Osteocyte (in vitro differentiated cells): ENCODE measurements at places on chromosomes 2 and 18.

DNA sequence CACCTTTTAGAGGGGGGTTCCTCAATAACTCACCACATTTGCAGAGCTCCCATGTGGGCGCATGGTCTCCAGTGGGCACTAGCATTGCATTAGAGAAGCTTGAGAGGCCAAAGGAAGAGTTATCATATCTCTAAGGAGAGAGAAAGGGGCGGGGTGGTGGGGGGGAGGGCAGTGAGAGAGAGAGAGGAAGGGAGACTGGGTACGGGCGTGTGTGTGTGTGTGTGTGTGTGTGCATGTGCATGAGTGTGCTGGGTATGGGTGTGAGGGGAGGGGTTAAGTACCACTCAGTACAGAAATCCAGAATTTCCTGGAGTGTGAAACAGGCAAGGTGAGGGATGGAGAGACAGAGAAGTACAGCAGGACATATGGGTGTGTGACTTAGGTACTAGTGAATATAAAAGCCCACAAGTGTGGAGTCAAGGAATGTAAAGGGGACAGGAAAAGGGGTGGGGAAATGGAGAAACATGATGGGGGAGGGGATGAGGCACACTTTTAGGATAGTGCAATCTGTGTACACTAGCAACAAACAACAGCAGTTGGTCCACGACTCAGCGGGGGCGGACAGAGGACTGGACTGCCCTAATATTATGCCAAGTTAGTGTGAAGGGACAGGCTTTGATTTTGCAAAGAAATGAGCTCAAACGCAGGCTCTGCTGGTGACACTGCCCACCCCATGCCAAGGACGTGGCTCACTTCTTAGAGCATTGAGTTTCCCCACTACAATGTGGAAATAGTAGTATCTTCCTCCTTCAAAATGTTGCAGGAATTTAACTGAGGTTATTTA, 91.3 kb downstream of the SPRED2 start:
- peak; percentile 59 for DNase-seq
- H3K27me3 ChIP-seq = no peaks in the 10 kb centered on the region
- peaks cover 16% of the 10 kb centered on the region for H3K4me1 ChIP-seq
- no peak overlapping the region for H3K4me3 ChIP-seq
- H3K36me3 ChIP-seq = peaks cover 12% of the 10 kb centered on the region

DNA sequence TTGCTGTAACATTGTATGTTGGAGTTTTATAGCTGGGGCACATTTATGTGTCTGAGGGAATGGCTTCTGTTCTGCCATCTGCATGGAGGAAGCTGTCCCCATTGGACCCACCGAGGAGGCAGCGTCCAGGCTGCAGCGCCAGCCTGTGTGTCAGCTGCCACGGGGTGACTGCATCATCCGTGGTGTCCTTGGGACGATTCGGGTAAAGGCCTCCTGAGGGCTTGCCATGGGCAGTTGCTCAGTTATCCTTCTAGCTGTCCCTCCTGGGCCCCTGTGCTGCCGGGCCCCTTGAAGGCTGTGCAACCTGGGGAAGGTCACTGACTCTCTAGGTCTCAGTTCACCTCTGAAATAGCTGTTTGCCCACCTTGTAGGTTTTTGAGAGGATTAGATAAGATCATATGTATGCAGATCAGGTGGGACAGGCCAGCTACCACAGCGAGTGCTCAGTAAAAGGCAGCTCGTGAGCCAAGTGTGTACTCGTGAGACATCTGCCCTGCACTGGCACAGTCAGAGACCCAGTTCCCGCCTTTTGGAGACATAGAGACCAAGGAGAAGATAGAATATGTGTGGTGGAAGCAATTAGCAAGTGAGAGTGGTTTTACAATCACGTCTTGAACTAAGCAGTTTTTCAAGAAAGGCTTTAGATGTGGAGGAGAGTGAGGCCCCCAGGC, 10.6 kb downstream of the LDLRAD4 start:
- H3K4me3 ChIP-seq = no peak overlapping the region
- H3K27me3 ChIP-seq = no peaks in the 10 kb centered on the region

- H3K4me1 ChIP-seq = peaks cover 51% of the 10 kb centered on the region
- peak overlapping the region; percentile 98 for H3K27ac ChIP-seq
- no peak for DNase-seq
- H3K4me3 ChIP-seq = peak overlapping the region; percentile 74
Observed at GRCh38 chr18:3595369-3596273, 145.6 kb downstream of the TGIF1 start.

DNA sequence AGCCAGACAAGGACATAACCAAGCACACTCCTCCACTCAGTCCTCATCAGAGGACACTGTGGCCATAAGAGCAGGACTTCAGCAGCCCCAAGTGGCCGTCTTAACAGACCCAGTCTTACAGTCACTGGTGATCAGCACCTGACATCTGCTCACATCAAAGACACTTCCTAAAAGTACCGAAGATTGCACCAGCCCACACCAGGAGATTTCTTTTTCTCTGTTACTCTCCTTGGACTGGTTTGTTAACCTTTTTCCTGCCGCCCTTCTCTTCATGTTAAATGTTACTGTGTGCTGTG, 44.1 kb downstream of the MRPS5 start:
- H3K27me3 ChIP-seq = peaks cover 29% of the 10 kb centered on the region
- H3K27ac ChIP-seq = no peak overlapping the region
- DNase-seq = no peak
- peaks cover 5% of the 10 kb centered on the region for H3K4me1 ChIP-seq

GRCh38 chr2:104788742-104789455, 65.0 kb upstream of the POU3F3 start:
- no peaks in the 10 kb centered on the region for H3K27me3 ChIP-seq
- no peaks in the 10 kb centered on the region for H3K36me3 ChIP-seq
- H3K4me3 ChIP-seq = no peak overlapping the region
- no peak overlapping the region for H3K27ac ChIP-seq
- no peak for DNase-seq
- H3K4me1 ChIP-seq = peaks cover 27% of the 10 kb centered on the region

GRCh38 chr2:16137080-16137755, 196.9 kb downstream of the MYCN start:
- no peaks in the 10 kb centered on the region for H3K36me3 ChIP-seq
- H3K4me3 ChIP-seq = no peak overlapping the region
- no peak overlapping the region for H3K27ac ChIP-seq
- DNase-seq = peak; percentile 63
- no peaks in the 10 kb centered on the region for H3K27me3 ChIP-seq

GRCh38 chr2:149080971-149081370, 42.5 kb downstream of the LYPD6B start:
- H3K4me1 ChIP-seq = peaks cover 64% of the 10 kb centered on the region
- no peaks in the 10 kb centered on the region for H3K36me3 ChIP-seq
- no peak overlapping the region for H3K27ac ChIP-seq
- no peak for DNase-seq

GRCh38 chr2:157257312-157258252, at the start of gene GALNT5:
Gene GALNT5 (plus strand): TSS chr2:157257705. CDS start chr2:157258083, 378 bp downstream.
- peaks cover 49% of the 10 kb centered on the region for H3K4me1 ChIP-seq
- peak within 1 kb of the TSS; percentile 85 for H3K27ac ChIP-seq
- no peaks in the 10 kb centered on the region for H3K36me3 ChIP-seq

DNA sequence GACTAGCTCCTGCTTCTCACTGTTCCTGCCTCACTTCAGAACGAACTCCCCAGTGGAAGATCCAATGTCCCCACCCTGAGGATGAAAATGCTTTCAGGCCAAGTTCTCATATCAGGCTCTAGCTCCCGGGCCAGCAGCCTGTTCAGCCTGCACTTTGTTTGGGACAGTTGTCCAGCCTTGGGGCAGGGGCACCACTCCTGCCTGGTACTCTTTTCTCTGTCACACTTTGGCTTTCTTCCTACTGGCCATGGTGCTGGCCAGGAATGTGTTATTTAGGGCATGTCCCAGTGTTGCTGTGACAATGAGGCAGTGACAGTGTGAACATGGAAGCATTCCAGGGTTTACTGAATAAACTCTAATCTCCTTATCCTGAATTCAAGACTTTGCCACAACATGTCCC, 154.1 kb downstream of the GALNT14 start:
- H3K36me3 ChIP-seq = no peaks in the 10 kb centered on the region
- no peaks in the 10 kb centered on the region for H3K4me1 ChIP-seq
- DNase-seq = no peak
- H3K27ac ChIP-seq = no peak overlapping the region
- no peak overlapping the region for H3K4me3 ChIP-seq

DNA sequence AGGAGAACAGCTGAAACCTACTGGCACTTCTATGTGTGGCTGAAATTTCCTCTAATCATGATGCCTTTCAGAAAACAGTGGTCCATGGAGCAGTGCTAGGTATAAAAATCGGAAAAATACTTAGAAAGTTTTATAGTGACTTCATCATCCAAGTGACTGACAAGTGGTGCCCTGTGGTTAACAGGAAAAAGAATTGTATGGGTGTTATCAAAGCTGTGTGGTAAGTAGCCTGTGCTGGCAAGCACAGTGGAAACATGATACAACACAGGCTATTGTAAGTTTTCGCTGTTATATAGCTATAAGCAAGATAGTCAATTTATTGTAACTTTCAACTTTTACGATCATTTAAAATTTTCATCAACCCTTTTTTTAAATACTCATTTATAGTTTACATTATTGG, 1599.7 kb upstream of the ZEB2 start:
- no peaks in the 10 kb centered on the region for H3K36me3 ChIP-seq
- DNase-seq = no peak
- peaks cover 9% of the 10 kb centered on the region for H3K4me1 ChIP-seq
- no peak overlapping the region for H3K4me3 ChIP-seq
- no peak overlapping the region for H3K27ac ChIP-seq
- no peaks in the 10 kb centered on the region for H3K27me3 ChIP-seq

- H3K27ac ChIP-seq = no peak overlapping the region
- no peak for DNase-seq
- H3K27me3 ChIP-seq = no peaks in the 10 kb centered on the region
- H3K4me1 ChIP-seq = peaks cover 4% of the 10 kb centered on the region
- H3K36me3 ChIP-seq = no peaks in the 10 kb centered on the region
Observed at GRCh38 chr2:150153646-150154307, 333.7 kb downstream of the RND3 start.

DNA sequence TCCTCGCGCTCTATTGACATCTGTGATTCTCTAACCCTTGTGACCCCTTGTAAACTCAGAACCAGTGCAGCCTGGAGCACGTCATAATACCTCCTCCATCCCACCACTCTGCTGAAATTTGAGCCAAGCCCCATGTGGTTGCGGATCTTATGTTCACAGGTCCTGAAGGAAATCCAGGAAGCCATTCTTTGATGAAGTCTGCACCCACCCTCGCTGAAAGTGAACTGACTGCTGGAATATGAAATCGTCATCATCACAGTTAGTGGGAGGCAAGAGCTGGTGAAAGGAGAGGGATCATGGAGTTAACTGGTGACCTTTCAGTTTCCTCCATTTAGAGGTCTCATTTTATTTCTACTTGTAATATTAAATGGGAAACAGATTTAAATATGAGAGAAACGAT, 21.6 kb downstream of the ZEB2 start:
- peak overlapping the region; percentile 56 for H3K27ac ChIP-seq
- no peak overlapping the region for H3K4me3 ChIP-seq
- no peaks in the 10 kb centered on the region for H3K27me3 ChIP-seq
- peaks cover 26% of the 10 kb centered on the region for H3K36me3 ChIP-seq
- DNase-seq = no peak

- no peak for DNase-seq
- H3K27ac ChIP-seq = no peak overlapping the region
- H3K27me3 ChIP-seq = no peaks in the 10 kb centered on the region
Observed at GRCh38 chr2:151771599-151772358, 37.5 kb upstream of the NEB start.

DNA sequence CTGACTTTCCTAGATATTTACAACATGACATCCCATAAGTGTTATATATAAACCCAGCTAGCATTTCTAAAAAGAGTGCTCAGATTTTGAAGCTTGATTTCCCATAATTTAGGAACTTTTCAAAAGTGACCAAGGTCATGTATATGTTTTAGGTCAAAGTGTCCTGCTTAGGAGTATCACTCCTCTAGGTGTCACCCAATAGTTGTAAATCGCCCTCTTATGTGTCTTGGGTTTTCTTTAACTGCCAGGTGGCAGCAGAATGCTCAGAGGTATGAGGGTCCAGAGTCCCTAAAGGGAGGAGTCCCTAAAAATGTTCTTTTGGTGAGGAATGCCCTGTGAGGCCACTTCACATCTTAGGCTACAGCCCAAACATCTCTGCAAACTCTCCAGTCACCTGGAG, 358.3 kb downstream of the CELF4 start:
- H3K27me3 ChIP-seq = no peaks in the 10 kb centered on the region
- H3K4me1 ChIP-seq = no peaks in the 10 kb centered on the region
- no peak for DNase-seq
- no peaks in the 10 kb centered on the region for H3K36me3 ChIP-seq
- no peak overlapping the region for H3K27ac ChIP-seq

GRCh38 chr2:191032588-191033429, 18.8 kb upstream of the STAT1 start:
- H3K4me1 ChIP-seq = peaks cover 25% of the 10 kb centered on the region
- no peak for DNase-seq
- H3K4me3 ChIP-seq = no peak overlapping the region
- H3K27ac ChIP-seq = no peak overlapping the region
- H3K36me3 ChIP-seq = no peaks in the 10 kb centered on the region

DNA sequence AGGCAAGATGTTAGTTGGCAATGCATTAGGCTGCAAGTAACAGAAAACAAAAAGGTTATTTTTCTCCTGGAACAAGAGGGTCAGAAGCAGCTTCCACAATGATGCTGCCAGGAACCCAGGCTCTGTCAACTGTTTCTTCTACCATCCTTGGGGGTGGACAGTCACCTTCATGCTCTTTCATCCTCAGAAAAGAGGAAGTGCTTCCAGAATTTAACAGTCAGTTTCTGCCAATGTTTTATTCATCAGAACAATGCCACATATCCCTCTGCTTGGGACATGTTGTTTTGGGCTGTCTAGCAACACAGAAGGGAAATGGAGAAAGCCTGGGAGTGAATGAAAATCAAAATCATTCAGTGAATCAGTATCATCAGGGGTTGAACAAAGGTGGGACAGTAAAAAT, 7.1 kb downstream of the TMEM182 start:
- no peak overlapping the region for H3K4me3 ChIP-seq
- peaks cover 2% of the 10 kb centered on the region for H3K36me3 ChIP-seq
- no peak for DNase-seq
- no peak overlapping the region for H3K27ac ChIP-seq

- H3K4me3 ChIP-seq = no peak overlapping the region
- no peaks in the 10 kb centered on the region for H3K27me3 ChIP-seq
- no peak overlapping the region for H3K27ac ChIP-seq
Observed at GRCh38 chr2:125667630-125668029, 988.3 kb upstream of the GYPC start.

DNA sequence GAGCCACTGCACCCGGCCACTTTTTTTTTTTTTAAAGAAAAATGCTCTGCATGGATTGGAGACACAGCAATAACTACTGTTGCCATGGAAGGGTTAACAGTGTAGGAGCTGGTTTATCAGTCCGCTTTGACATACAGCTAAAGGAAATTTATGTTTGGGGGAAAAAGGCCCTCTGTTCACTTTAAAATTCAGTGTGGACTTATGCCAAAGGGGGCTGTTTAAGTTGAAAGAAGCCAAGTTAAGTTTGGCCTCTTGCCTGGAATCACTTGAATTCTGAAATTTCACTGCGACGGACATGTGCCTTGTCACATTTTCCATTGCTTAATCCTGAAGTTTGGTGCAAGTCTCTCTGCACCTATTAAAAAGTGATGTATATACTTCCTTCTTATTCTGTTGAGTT, 3.1 kb downstream of the KCNE4 start:
- H3K4me3 ChIP-seq = peak overlapping the region; percentile 22
- no peaks in the 10 kb centered on the region for H3K36me3 ChIP-seq
- DNase-seq = no peak
- H3K27me3 ChIP-seq = no peaks in the 10 kb centered on the region
- peaks cover 83% of the 10 kb centered on the region for H3K4me1 ChIP-seq

GRCh38 chr18:11981192-11981542, at the start of gene IMPA2:
Gene IMPA2 (plus strand): TSS chr18:11981507. CDS start chr18:11981670, 163 bp downstream.
- no peak for DNase-seq
- H3K27me3 ChIP-seq = peaks cover 5% of the 10 kb centered on the region
- peak within 1 kb of the TSS; percentile 92 for H3K27ac ChIP-seq
- peak within 1 kb of the TSS; percentile 81 for H3K4me3 ChIP-seq
